Activated CD8-positive, alpha-beta memory T cell treated with anti-CD3 and anti-CD28 coated beads, Interleukin-2, amount 10 ng/mL, durations not matched to agents 7 days and 5 days (primary cell): ENCODE measurements at places on chromosomes 16 and 17.

DNA sequence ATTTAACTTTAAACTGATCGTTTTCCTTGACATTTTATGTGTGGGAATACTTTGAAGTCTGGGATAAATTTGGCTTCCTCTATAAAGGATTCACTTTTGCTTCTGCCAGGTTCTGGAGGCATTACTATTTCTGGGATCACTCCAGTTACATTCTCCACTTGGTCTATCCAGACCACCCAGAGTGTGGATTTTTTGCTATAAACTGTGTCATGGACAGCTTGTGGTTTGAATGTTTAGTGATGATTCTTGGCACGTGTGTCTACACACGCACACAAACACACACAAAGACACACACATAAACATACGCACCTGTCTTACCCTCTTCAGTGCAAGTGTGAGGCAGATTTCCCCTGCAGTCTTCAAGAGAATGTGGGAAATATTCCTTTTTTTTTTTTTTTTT, 27.4 kb upstream of the MSI2 start:
- no peak overlapping the region for H3K4me3 ChIP-seq
- H3K36me3 ChIP-seq = no peaks in the 10 kb centered on the region
- no peaks in the 10 kb centered on the region for H3K4me1 ChIP-seq
- peaks cover 50% of the 10 kb centered on the region for H3K27me3 ChIP-seq

DNA sequence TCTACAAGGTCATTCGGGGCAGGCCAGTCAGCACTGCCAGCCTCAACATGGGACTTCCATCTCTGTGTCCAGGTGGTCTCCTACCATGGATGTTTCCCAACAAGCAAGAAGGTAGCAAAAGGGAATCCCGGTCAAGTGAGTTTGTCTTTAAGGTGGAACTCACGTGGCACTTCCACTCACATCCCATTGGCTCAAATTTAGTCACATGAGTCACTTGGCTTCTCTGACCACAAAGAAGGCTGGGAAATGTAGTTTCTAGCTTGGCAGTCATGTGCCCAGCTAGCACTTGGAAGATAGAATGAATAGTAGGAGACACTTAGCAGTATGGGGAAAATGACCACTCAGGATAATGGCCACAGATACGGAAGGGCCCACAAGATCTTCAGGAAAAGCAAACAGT, 106.6 kb downstream of the AIPL1 start:
- no peak overlapping the region for H3K27ac ChIP-seq
- peaks cover 10% of the 10 kb centered on the region for H3K27me3 ChIP-seq
- no peaks in the 10 kb centered on the region for H3K36me3 ChIP-seq
- DNase-seq = no peak
- H3K4me3 ChIP-seq = no peak overlapping the region

DNA sequence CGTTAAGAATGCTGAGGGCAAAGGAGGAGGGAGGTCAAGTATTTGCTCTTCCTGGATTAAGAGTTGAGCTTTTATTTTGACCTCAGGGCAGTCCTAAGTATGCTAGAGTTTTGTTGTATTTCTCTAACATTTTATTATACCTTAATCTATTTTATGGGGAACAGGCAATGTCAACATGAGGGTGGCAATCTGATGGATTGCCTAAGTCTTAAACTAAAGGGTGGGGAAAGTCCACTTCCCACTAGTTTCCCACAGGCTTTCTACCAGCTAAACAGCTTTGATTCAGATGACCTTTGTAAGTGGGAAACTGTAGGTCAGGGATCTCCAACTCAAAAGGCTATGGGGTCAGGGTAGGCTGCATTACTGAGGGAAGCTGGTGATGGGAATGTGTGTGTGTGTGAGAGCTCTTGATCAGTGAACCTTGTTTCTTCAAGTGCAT, 24.9 kb downstream of the HSD17B2 start:
- H3K27ac ChIP-seq = no peak overlapping the region
- DNase-seq = no peak

DNA sequence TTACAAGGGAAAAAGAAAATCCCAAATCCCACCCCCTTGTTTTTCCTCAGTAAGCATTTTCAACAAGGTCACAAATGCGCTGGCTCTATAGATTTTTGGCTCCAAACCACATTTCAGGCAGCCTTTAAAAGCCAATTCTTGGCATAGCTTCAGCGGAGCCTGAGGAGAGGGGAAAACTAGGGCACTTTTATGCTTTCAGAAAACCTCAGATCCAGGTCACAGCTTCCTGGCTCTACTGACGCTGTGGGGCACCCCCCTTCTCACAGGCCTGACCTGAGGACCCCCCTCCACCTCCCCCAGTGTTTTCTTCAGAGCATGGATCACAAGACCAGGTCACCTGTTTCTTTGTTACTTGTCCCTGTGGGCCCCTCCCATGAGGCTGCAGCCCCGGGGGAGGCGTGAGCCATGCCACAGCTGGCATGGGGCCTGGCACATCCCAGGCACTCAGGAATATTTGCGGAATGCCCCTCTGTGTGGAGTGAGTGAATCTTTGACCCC, 30.1 kb upstream of the MTSS2 start:
- peaks cover 5% of the 10 kb centered on the region for H3K36me3 ChIP-seq
- no peaks in the 10 kb centered on the region for H3K4me1 ChIP-seq
- H3K27me3 ChIP-seq = no peaks in the 10 kb centered on the region
- no peak overlapping the region for H3K4me3 ChIP-seq
- no peak for DNase-seq
- H3K27ac ChIP-seq = no peak overlapping the region

DNA sequence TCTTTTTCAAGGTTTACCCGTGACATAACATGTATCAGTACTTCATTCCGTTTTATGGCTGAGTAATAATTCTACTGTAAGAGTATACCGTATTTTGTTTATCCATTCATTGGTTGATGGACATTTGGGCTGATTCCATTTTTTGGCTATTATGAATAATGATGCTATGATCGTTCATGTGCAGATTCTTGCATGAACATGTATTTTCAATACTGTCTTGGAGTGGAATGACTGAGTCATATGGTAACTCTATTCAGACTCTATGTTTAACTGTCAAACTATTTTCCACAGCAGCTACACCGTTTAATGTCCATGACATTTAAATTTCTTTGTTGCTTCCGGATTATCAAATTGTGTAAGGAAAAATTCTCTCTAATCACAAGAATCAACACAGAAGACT, 17.9 kb downstream of the BFAR start:
- peaks cover 45% of the 10 kb centered on the region for H3K36me3 ChIP-seq
- DNase-seq = no peak
- H3K4me3 ChIP-seq = no peak overlapping the region
- H3K27ac ChIP-seq = no peak overlapping the region
- no peaks in the 10 kb centered on the region for H3K27me3 ChIP-seq

- H3K4me3 ChIP-seq = no peak overlapping the region
- no peak for DNase-seq
- H3K27me3 ChIP-seq = no peaks in the 10 kb centered on the region
- H3K4me1 ChIP-seq = peaks cover 50% of the 10 kb centered on the region
- peaks cover 10% of the 10 kb centered on the region for H3K36me3 ChIP-seq
- H3K27ac ChIP-seq = no peak overlapping the region
These were observed 182.7 kb downstream of the PRKCB start for GRCh38 chr16:24018485-24018884.

DNA sequence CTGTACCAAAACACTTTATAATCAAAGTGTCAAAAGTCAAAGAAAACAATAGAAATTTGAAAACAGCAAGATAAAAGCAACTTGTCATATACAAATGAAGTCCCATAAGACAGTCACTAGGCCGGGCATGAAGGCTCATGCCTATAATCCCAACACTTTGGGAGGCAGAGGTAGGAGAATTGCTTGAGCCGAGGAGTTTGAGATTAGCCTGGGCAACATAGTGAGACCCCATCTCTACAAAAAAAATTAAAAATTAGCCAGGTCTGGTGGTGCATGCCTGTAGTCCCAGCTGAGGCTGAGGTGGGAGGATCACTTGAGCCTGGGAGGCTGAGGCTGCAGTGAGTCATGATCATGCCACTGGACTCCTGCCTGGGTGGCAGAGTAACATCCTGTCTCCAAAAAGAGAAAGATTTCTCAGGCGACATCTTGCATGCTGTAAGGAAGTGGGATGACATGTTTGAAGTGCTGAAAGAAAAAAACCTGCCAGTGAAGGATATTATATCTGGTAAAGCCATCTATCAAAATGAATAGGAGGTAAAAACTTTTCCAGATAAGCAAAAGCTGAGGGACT, 98.7 kb upstream of the NACA2 start:
- no peaks in the 10 kb centered on the region for H3K4me1 ChIP-seq
- DNase-seq = no peak
- H3K36me3 ChIP-seq = peaks cover 52% of the 10 kb centered on the region
- H3K27ac ChIP-seq = no peak overlapping the region
- no peaks in the 10 kb centered on the region for H3K27me3 ChIP-seq
- H3K4me3 ChIP-seq = no peak overlapping the region

GRCh38 chr17:31357839-31358394, 33.6 kb upstream of the RAB11FIP4 start:
- no peak overlapping the region for H3K4me3 ChIP-seq
- H3K27me3 ChIP-seq = no peaks in the 10 kb centered on the region
- no peak for DNase-seq
- H3K4me1 ChIP-seq = peaks cover 1% of the 10 kb centered on the region

- no peak for DNase-seq
- no peaks in the 10 kb centered on the region for H3K4me1 ChIP-seq
- H3K4me3 ChIP-seq = no peak overlapping the region
- H3K27me3 ChIP-seq = no peaks in the 10 kb centered on the region
- peaks cover 17% of the 10 kb centered on the region for H3K36me3 ChIP-seq
- H3K27ac ChIP-seq = no peak overlapping the region
These were observed 361.2 kb downstream of the SEC14L1 start for GRCh38 chr17:77501751-77502625.

DNA sequence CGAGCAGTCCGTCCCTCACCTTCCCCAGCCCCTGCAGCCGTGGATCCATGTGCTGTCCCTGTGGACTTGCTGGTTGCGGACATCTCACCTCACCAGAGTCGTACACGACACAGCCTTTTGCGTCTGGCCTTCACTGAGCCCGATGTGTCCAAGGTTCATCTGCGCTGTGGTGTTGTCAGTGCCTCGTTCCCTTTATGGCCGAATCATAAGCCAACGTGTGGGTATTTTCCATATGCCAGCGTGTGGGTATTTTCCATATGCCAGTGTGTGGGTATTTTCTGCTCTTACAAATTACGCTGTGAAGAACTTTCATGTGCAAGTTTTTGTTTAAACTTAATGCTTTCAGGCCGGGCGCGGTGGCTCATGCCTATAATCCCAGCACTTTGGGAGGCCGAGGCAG, 31.6 kb downstream of the TBCD start:
- peaks cover 14% of the 10 kb centered on the region for H3K4me1 ChIP-seq
- no peak overlapping the region for H3K27ac ChIP-seq
- H3K36me3 ChIP-seq = peaks cover 3% of the 10 kb centered on the region
- no peak for DNase-seq
- no peaks in the 10 kb centered on the region for H3K27me3 ChIP-seq

- no peak overlapping the region for H3K27ac ChIP-seq
- peak; percentile 75 for DNase-seq
- peaks cover 23% of the 10 kb centered on the region for H3K4me1 ChIP-seq
- peaks cover 78% of the 10 kb centered on the region for H3K27me3 ChIP-seq
- H3K36me3 ChIP-seq = peaks cover 2% of the 10 kb centered on the region
These were observed 2.9 kb downstream of the GNAO1 start for GRCh38 chr16:56193951-56194726.

GRCh38 chr16:68446681-68447652, 1.3 kb downstream of the SMPD3 start:
- H3K36me3 ChIP-seq = no peaks in the 10 kb centered on the region
- no peak overlapping the region for H3K27ac ChIP-seq
- no peak for DNase-seq
- H3K4me1 ChIP-seq = peaks cover 17% of the 10 kb centered on the region
- H3K4me3 ChIP-seq = no peak overlapping the region
- H3K27me3 ChIP-seq = peaks cover 51% of the 10 kb centered on the region

- no peaks in the 10 kb centered on the region for H3K27me3 ChIP-seq
- H3K36me3 ChIP-seq = peaks cover 8% of the 10 kb centered on the region
- H3K4me3 ChIP-seq = no peak overlapping the region
- H3K4me1 ChIP-seq = peaks cover 55% of the 10 kb centered on the region
- DNase-seq = no peak
- H3K27ac ChIP-seq = peak overlapping the region; percentile 42
These were observed 63.0 kb upstream of the LRRC37A3 start for GRCh38 chr17:64982139-64982915.

- DNase-seq = no peak
- H3K27ac ChIP-seq = no peak overlapping the region
- H3K36me3 ChIP-seq = peaks cover 3% of the 10 kb centered on the region
These were observed 89.7 kb upstream of the CLEC18A start for GRCh38 chr16:69861292-69862030.

GRCh38 chr16:88491560-88492310, 38.7 kb downstream of the ZFPM1 start:
- H3K27me3 ChIP-seq = no peaks in the 10 kb centered on the region
- no peaks in the 10 kb centered on the region for H3K4me1 ChIP-seq
- no peak for DNase-seq
- no peak overlapping the region for H3K4me3 ChIP-seq
- H3K27ac ChIP-seq = no peak overlapping the region
- H3K36me3 ChIP-seq = no peaks in the 10 kb centered on the region

GRCh38 chr16:30715750-30716445, 16.9 kb downstream of the SRCAP start:
- peaks cover 40% of the 10 kb centered on the region for H3K4me1 ChIP-seq
- H3K27ac ChIP-seq = peak overlapping the region; percentile 95
- H3K27me3 ChIP-seq = no peaks in the 10 kb centered on the region

DNA sequence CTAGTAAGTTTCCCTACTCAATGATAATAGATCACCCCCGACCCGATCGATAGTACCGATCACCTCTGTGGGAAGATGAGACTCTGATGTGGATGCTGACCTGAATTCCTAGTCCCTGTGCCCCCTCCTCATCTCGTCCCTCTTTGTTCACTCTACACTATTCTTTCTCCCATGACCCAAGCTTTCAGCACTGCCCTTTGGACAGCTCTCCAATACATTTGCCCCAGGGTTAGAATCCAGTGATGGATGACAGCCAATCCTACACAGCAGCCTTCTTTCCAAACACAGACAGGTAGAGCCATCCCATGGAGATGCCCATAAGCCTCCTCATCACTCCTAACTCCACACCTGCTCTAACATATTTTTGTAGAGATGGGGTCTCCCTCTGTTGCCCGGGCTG, 141.1 kb downstream of the GSG1L start:
- peaks cover 8% of the 10 kb centered on the region for H3K4me1 ChIP-seq
- no peak for DNase-seq
- H3K4me3 ChIP-seq = no peak overlapping the region
- no peaks in the 10 kb centered on the region for H3K36me3 ChIP-seq

DNA sequence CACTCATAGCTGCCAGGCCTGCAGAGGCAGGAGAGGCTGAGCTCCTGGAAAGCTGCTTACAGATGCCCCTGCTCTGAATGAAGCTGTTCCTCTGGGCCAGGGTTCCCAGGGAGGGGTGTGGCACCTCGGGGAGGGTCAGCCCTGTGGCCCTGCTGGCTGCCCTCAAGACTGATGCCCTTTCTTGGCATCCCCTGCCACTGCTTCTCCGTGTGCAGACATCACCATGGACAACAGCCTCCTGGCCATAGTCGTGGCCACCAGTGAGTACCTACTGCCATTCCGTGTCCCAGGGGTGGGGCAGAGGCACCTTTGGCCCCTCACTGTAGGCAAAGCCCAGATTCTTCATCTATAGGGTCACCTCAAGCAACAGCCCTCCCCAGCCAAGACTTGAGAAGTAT, 8.9 kb downstream of the MRPL27 start:
- no peak for DNase-seq
- H3K4me1 ChIP-seq = peaks cover 18% of the 10 kb centered on the region
- H3K27me3 ChIP-seq = no peaks in the 10 kb centered on the region
- H3K36me3 ChIP-seq = peaks cover 10% of the 10 kb centered on the region
- no peak overlapping the region for H3K27ac ChIP-seq

- H3K27me3 ChIP-seq = no peaks in the 10 kb centered on the region
- H3K27ac ChIP-seq = no peak overlapping the region
- H3K4me1 ChIP-seq = no peaks in the 10 kb centered on the region
- H3K36me3 ChIP-seq = no peaks in the 10 kb centered on the region
These were observed 442.6 kb upstream of the HSBP1 start for GRCh38 chr16:83365166-83365565.

- no peak overlapping the region for H3K27ac ChIP-seq
- no peak for DNase-seq
- H3K4me3 ChIP-seq = no peak overlapping the region
- no peaks in the 10 kb centered on the region for H3K27me3 ChIP-seq
- no peaks in the 10 kb centered on the region for H3K36me3 ChIP-seq
These were observed 171.1 kb downstream of the CDH11 start for GRCh38 chr16:64950731-64951130.
